ENCODE measurements at places on chromosomes 3 and 15.

DNA sequence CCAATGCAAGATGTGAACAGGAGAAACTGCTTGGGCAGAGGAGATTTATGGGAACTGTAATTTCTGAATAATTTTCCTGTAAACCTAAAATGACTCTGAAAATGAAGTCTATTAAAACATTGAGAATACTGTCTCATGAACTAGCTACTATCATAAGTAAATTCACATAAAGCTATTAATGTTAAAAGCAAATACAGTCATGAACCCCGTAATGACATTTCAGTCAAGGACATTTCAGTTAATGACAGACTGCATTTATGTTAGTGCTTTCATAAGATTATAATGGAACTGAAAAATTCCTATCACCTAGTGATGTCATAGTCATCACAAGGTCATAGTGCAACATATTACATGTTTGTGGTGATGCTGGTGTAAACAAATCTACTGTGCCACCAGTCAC, 17.2 kb downstream of the CBLB start:
- DNase-seq: no peak

- no peak for DNase-seq
Measured at GRCh38 chr3:140708815-140709214, 31.0 kb downstream of the TRIM42 start.

GRCh38 chr3:93911206-93911605, 62.5 kb downstream of the PROS1 start:
- no peak for DNase-seq

DNA sequence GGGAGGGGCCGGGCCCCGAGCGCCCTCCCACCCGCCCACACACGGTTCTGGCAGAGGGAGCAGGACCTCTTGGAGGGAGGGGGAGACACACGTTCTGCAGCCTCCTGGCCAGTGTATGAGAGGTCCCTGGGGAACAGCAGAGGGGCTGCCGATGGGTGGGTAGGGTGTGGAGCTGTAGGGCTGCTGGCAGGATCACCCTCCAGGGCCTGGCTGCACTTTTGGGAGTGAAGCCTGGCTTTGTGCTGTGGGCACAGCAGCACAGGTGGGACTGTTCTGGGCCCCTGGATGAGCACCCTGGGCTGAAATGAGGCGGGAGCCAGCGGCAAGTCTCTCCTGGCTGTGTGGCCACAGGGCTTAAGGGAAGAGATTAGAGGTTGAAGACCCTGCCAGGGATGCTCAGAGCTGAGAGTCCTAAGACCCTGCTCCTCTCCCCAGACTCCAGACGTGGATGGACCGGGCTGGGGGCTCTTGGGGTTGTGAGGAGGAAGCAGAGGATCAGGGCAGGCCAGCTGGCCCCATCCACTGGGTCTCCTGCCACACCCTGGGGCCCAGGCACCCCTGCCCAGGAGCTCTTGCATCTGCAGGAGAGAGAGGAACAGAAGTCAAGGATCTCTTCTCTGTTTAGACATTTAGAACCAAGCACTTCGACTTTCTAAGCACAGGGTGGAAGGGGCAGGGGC, 45.2 kb downstream of the RGMA start:
- no peak for DNase-seq

- DNase-seq: no peak
Measured at GRCh38 chr15:86002444-86002843, 77.2 kb upstream of the AGBL1 start.

- peak; percentile 12 for DNase-seq
Measured at GRCh38 chr3:178325330-178325729, 210.9 kb upstream of the KCNMB2 start.

GRCh38 chr3:111744611-111745010, 114.5 kb upstream of the PHLDB2 start:
- no peak for DNase-seq

DNA sequence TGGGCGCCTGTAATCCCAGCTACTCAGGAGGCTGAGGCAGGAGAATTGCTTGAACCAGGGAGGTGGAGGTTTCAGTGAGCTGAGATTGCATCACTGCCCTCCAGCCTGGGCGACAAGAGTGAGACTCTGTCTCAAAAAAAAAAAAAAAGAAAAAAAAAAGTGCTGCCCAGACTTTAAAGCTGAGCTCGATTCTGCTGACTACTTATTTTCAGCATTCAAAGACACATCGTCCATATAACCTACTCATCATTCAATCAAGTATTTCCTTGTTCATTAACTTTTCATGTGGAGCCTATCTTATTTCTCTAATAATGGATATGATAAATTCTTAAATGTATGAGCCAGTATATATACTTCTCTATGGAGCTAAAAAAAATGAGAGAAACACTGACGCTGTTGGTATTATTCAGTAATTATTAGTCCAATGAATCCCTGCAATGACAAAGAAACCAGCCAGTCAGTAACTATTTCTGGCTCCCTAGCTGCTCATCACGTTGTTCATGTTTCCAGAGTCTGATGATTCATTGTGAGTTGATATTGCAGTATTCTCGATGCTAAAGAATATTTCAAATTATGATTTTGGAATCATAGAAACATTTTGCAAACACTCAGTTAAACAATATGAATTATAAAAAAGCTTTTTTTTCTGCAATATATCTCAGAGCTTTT, 111.9 kb downstream of the RAP2B start:
- no peak for DNase-seq

- DNase-seq: no peak
Measured at GRCh38 chr15:58528188-58528870, 96.5 kb downstream of the LIPC start.

DNA sequence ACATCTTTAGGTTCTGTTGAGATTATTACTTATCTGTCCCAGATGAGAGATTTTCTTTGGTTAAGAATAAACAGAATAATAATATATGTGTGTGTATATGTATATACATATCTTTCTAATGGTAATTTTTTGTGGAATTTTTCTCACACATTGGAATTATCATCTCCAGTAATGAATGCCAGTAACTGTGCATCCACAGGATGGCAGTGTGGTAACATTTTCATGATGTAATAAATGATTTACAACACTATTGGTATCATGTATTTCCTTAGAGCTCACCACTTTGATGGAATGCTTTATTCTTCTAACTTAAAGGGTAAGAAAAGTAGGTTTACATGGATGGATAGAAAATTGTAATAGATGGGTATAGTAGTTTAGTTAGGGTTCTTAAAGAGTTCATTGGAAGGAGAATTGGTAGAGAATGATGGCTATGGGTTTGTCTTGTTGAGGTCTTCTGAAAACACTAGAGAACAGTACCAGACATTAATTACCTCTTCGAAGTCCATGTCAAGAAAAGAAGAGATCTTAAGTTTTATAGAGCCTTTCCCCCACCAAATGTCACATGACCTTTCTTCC, 78.1 kb downstream of the STT3B start:
- DNase-seq: peak; percentile 12

DNA sequence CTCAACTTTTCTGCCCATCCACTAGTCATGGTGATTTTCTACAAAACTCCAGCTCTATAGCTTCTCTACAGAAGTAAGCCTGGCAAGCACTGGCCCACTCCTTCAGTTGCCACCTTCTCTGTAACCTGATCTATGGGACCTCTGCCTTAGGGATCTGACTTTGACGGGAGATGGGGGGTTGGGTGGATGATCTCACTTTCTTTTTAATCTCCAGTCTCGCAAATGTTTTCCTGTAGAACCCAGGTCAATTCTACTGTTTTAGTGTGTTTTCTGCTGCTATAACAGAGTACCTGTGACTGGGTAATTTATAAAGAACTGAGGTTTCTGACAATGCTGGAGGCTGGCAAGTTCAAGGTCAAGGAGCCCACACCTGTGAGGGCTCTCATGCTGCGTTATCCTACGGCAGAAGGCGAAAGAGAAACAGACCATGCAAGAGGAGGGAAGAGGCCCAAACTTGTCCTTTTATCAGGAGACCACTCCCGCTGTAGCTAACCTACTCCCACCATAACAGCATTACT, 189.9 kb upstream of the THRB start:
- DNase-seq: no peak

- no peak for DNase-seq
Measured at GRCh38 chr3:69500604-69501003, 114.7 kb upstream of the FRMD4B start.

- DNase-seq: no peak
Measured at GRCh38 chr3:196193133-196193735, 18.0 kb downstream of the ZDHHC19 start.

GRCh38 chr3:14849638-14850230, 31.0 kb downstream of the FGD5 start:
- no peak for DNase-seq

DNA sequence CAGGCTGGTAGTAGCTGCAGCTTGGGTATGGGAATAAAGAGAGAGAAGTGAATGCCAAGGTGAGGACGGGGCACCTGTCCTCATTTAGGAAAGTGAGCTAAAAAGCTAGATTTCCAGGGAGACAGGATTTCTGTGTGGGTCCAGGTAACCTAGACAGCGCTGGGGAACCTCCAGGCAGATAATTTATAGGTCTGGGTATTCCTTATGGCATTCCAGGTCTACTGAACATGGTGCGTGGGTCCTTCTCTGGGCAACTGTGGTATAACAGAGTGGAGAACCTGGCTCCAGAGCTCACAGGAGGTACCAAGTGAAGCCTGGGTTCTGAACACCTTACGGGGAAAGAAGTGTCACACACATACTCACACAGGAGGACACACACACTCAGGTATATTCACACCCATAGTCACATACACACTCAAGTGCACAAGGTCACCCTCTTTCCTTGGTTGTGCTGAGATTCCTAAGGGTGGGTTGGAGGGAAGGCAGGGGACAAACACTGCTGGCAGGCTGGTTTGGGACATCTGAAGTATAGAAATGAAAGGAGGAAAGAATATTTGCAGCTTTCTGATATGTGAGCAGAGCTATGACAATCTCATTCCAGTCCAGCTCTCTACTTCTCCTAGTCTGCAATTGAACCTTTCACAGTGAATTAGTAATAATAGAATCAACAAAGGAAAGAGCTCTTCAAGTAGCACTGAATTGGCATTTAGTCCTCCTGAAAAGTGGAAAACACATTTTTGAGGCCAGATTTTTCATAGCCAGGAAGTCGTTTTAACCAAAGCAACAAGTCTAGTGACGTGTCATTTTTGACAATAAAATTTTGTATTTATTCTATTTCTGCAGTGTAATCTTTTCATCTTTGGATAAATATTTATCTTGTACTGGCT, 37.4 kb upstream of the ITGA11 start:
- DNase-seq: no peak

- no peak for DNase-seq
Measured at GRCh38 chr15:86121568-86122225, 42.0 kb downstream of the AGBL1 start.

- no peak for DNase-seq
Measured at GRCh38 chr15:87527416-87527815, 729.1 kb downstream of the NTRK3 start.

- no peak for DNase-seq
Measured at GRCh38 chr3:24086617-24087404, 141.7 kb downstream of the NR1D2 start.

DNA sequence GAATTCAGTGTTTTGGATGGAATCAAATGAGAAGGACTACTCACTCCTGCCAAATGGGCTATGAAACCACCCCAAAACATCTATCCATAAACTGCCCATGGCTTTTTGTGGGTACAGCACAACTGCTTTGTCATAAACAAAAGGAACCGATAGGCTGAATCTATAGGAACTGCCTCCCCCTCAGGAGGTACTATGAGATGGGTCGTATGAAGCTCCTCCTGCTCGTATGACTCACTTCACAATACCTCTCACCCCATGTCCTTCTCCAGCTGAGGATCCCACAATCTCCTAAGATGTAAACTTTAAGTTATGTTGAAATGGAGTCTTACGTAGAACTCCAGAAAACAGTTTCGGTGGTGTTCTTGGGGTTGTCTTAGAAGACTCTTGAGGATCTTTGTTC, 129.9 kb upstream of the SAMMSON start:
- DNase-seq: no peak

DNA sequence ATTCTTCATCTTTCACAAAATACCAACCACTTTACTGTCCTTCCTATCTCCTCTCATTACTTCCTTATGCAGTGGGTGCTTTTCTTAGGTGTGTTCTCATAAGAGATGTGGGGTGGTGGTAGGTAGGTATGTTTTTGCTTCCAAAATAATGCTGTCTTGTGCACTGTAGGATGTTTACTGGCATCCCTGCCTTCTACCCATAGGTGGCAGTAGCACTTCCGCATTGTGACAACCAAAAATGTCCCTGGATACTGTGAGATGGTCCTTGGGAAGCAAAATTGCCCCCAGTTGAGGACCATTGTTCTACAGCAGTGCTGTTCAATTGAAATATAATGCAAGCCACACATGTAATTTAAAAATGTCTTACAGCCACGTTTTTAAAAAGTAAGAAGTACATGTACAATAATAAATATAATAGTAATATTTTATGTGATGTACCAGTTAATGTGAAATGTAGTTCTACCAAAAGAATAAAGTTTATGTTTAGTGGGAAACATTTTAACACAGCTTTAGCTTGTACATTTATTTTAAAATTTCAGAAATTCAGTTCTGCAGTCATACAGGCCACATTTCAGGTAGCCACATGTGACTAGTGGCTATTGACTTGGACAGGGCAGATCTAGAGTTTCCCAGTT, 75.2 kb downstream of the NEO1 start:
- no peak for DNase-seq

- no peak for DNase-seq
Measured at GRCh38 chr3:129514563-129514962, 13.9 kb upstream of the RHO start.

GRCh38 chr3:148604270-148605085, 93.2 kb upstream of the AGTR1 start:
- no peak for DNase-seq

DNA sequence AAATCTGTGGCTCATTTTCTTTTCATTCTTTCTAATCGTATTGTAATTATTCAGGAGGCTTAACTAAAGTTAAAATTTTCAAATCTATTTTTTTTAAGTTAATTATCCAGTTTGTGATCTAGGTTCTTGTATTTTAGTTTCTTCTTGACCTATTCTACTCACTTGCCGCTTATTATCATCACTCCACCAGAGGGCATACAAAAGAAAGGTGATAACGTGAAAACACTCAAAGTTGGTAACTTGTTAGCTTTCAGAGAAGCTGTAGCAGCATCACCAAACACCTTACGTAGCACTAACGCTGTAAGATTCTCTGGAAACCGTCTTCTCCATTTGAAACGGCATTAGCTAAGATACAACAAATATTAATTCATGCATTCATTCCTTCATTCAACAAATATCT, 4.8 kb downstream of the GNB4 start:
- no peak for DNase-seq

DNA sequence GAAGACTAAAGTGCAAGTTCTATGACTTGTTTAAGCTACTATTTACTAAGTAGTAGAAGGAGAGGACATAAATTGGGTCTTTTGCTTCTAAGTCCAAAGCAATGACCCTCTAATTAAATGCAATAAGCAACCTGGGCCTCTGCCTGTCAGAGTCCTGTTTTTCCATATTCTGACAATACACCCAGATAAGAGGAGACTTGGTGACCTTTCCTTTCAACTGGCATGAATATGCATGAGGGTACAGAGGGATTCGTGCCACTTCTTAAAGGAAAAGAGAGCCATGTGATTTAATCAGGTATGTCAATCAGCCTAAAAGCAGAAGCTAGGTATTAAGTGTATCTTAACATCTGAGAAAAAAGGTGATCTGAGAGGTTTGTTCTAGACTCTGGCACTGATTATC, 50.7 kb upstream of the FGF7 start:
- no peak for DNase-seq
